Stimulated activated CD8-positive, alpha-beta memory T cell treated with anti-CD3 and anti-CD28 coated beads, Interleukin-15, amount 100 ng/mL, for 4 hours (primary cell): ENCODE measurements at places on chromosomes 4 and X.

DNA sequence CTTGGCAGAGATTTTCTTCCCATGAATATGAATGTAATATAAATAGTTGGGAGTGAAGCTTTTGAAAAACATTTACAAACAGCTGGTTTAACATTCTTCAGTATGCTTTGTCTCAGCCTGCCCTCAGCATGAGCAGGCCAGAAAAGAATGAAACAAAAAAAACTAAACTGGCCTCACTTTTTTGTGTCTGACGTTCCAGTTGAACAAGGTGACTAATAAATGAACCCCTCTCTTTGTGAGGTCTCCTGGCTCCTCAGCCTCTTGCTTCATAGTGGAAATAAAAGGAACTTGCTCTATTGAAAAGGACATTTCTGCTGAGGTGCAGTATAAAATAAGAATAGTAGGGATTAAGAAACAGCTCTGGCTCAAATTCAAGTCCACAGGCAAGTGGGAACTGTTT lies 9.4 kb downstream of the CHST7 start:
- DNase-seq: no peak

DNA sequence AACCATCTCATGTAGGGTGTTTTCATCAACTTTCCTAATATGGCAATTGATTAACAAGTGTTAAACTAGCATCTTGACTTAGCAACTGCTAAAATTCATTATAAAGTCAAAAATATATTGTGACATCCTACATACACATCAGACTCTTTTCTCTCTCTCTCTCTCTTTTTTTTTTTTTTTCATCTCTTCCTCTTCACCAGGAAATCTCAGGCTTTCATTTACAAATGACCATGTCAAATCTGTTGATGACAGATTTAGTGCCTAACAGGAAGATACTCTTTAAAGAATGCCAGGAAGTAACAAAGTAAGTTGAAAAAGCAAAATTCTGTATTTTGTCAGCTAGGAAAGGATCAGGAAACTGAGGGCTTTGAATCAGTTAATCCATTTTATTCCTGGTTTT lies 365.5 kb downstream of the PCDH7 start:
- no peak for DNase-seq

GRCh38 chr4:123120473-123120872 lies 198.1 kb upstream of the NUDT6 start:
- no peak for DNase-seq

DNA sequence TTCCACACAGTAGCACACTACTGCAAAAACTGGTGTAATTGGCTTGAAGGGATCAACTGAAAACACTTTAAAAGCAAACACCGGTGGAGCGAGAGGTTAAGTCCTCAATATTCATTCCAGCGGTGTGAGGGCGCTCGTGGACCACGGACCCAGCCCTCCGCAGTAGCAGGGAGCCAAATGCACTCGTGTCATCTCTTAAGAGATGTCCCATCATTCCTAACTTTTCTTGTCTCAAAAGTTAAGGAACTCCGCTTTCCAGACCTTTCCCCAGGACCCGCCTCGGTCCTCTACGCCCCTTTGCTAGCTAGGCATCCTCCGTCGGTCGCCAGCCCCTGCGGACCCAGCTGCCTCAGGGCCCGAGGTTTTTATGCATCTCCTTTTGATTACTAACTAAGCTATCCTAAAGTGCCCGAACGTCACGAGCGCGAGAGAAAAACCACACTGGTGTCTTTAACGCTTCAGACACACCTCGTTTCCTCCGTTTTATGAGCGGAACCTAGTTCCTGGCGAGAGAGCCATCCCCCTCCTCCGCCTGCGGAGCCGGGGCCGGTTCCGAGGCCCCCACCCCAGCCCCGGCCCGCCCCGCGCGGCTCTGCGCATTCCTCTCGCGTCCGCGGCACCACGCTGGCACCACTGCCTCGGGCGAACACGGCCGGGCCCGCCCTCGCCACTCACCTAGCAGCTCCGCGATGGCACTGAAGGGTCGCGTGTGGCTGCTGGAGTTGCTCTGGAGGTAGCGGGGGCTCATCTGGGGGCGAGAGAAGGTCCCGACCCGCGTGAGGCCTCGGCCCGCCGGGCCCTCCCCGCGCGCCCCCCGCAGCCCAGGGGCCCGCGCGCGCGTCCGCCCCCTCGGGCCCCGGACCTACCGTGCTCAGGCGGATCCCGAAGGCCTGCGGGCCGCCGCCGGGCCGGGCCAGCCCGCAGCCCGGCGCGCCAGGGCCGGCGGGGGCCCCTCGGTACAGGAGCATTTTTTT lies 723 bp downstream of the MORC4 start:
- DNase-seq: peak; percentile 5

GRCh38 chrX:136754651-136755050 lies 26.1 kb downstream of the ARHGEF6 start:
- no peak for DNase-seq

DNA sequence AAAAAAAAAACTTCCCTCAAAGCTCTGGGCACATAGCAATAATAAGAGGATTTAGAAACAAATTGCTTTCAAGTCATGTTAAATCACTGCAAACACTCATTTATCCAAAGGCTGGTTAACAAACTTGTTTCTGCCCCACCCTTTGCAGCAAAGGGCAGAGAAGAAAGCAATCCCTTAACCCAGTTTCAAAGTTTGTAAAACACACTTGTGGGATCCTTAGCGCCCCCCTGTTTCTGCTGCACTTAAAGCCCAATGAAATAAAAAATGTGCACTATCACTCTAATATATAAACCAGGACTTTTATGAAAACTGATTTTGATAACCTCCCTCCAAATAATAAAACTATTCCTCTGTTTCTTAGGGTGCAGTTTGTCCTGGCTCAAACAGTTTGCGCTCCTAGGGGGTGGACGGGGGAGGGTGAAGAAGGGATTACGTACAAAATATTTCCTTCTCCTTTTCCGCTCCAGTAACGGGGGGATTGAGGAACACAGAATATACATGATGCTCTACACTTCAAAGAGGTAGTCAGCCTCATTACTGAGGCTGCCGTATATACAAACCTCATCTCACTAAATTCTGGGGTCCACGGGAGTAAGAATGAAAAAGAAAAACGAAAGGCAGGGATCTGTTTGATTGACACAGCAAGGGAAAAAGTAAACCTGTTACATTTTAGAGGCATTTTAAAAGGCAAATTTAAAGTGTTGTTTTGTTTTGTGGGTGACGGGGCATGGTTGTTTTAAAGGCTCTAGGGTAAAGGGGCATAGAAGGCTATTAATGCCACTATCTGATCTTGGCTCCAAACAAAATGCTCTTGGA lies 3.1 kb upstream of the PCDH10 start:
- no peak for DNase-seq

GRCh38 chrX:150587585-150588503 lies 19.4 kb downstream of the MTM1 start:
- DNase-seq: no peak

DNA sequence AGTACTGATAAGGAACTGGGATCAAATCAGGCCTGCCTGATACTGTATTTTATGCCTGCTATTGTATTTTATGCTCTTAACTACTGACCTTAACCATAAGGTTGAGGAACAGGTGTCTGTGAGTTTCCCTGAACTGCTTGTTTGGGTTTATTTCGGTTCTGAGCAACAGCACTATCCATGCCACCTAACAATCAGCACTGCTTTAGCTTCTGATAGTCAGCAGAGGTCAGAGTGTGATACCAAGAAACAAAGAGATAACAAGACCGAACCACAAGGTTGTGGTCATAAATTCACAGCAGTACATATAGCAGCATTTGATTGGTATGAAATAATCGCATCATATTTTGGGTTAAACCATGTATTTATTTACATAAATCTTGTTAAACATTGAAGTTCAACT lies 362.2 kb downstream of the FGF13 start:
- DNase-seq: no peak

DNA sequence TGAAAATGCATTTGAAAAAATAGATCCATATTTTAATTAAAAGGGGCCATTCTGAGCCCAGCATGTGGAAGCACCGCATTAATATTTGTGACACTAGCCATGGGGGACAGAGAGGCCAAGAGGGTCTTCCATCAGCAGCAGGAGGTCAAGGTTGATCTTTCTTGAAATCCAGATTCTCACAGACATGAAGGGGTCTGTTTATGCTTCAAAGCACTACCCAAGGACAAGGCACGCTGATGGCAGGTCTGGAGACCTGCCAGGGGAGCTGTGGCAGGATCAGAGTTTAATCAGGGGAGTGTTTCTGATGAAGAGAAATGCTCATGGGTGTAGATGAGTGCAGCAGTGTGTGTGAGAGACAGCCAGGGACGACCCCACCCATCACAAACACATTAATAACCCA lies 243.3 kb downstream of the LDB2 start:
- no peak for DNase-seq

GRCh38 chrX:23736030-23736429 lies 7.0 kb downstream of the ACOT9 start:
- no peak for DNase-seq

DNA sequence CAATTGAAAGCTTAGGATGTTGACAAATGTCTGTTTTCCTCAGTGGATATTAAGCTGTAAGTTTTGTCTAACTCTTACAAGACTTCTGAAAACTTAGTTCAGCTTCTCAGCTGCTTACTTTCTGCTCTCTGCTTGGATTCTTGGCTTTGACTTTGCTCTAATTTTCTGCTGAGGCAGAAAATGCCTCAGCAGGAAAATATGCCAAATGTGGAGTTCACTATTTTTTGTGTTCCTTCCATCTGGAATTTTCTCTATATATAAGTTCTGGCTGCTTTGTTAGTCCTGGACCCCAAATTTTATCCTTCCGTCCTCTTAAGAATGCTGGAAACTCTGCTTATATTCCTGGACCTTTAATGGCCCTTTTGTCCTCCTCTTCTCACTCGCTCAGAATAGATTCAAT lies 352.6 kb upstream of the NWD2 start:
- DNase-seq: no peak

DNA sequence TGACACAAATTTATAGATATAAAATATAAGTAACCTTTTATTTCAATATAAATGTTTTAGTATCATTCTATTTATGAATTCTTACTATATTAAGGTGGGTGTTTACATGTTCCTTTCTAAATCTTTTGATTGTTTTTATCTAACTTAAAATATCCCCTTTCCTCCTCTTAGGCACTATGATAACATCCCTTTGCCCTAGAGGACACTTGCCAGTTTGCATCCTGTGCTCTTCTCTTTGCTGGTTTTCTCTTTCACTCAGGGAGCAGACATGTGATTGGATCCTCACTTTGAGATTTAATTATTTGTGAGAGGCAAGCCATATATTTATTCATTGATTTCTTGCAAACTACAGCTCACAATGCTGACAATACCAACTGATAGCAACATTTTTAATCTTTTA lies 16.2 kb downstream of the LRIT3 start:
- no peak for DNase-seq

GRCh38 chrX:17814557-17814956 lies 46.5 kb downstream of the RAI2 start:
- DNase-seq: no peak

DNA sequence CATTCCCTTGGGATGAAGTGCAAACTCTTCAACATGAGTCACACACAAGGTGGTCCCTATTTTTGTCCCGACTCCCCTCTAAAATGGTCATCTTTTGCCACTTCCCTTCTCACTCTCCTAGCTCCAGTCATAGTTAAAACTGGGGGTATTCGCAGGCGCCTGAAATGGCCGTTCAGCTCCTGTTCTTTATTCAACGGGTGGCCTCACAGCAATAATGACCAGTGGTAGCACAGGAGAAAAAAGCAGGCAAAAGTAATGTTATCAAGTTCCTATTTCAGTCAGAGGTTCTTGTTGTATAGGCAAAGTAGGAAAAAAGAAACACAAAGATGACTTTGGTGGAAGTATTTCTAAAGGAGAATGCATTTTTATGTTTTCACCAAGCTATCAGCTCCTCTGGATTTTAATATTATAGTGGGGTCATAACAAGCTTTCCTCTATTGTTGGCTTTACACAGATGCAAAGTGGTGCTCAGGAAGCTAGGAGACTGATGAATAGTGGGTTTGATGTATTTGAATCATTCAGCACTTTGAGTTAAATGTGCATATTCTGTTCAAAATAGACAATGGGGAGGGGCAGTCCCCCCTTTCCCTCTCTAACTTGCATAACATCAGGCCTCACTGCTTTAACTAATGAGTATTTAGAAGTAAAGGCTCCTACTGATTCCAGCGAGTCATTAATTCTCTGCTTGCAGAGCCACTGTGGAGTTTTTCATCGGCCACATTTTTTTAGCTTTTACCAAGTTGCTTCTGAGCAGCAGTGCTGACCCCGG lies 171.2 kb upstream of the NDP start:
- DNase-seq: no peak

GRCh38 chrX:103883533-103883932 lies 51.5 kb upstream of the RAB9B start:
- DNase-seq: no peak

DNA sequence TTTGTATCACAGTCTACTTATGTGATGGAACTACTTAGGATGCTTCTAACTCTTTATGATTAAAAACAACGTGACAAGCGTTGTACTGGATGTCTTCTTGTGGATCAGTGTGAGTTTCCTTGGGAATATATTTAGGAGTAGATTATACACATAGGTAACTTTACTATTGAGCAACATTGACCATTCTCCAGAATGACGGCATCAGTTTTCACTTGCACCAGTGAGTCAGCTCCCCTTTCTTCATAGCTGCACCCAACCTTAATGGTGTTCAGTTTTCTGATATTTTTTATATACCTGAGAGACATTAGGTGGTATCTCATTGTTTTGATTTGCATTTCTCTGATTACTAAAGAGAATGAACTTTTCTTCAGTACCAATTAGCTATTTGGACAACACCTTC lies 343.9 kb downstream of the ADGRL3 start:
- no peak for DNase-seq

- peak; percentile 18 for DNase-seq
These were observed 44.8 kb downstream of the SMS start for GRCh38 chrX:21985332-21985777.

- peak; percentile 42 for DNase-seq
These were observed 60.1 kb downstream of the SH2D1A start for GRCh38 chrX:124406294-124407014.

GRCh38 chr4:3879681-3880614 lies 113.8 kb downstream of the ADRA2C start:
- no peak for DNase-seq

DNA sequence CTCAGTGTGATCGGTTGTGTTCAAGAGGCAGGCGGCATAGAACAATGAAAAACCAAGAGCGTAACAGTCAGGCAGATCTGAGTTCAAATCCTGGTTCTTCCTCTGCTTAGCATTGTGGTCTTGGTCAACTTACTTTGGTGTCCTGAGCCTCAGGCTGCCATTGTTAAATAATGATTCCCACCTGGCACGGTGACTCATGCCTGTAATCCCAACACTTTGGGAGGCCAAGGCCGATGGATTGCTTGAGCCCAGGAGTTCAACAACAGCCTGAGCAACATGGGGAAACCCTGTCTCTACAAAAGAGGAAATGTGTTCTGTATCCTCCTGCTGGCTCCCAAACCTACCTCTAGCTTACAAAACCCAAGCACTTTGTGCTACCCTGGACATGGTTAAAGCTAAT lies 129.0 kb upstream of the STX18 start:
- no peak for DNase-seq
